GM12878 (cell line): ENCODE measurements at places on chromosomes 3 and 15. TPM values are rescaled to one million over a fixed set of nuclear protein-coding genes. Genes with fewer than 3 reads are reported as not detected.

MST1R gene
- 1.9 and 2.2 TPM in 2 replicates for polyA plus RNA-seq

- DNase-seq, result no peak
These were observed at the start of gene CDCP1 for GRCh38 chr3:45145681-45146614. CDCP1 (minus strand) TSS chr3:45146378; CDS start chr3:45146287, 91 bp downstream.

DNA sequence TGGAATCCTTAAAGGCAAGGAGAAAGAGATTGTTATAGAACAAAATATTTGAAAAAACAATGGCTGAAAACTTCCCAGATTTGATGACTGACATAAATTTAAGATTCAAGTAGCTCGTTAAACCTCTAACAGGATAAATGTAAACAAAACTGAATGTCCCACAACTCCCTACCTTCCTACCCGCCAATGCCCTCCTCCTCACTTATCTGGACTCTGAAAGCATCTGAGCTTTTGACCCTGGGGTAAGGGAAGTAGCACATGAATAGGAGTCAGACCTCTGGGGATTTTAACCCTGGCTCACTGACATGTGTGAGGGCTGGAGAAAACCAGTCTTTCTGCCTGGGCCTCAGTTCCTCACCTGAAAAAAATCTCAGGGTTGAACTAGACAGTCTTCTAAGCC lies 26.9 kb downstream of the CYP19A1 start:
- no peak for DNase-seq

DNA sequence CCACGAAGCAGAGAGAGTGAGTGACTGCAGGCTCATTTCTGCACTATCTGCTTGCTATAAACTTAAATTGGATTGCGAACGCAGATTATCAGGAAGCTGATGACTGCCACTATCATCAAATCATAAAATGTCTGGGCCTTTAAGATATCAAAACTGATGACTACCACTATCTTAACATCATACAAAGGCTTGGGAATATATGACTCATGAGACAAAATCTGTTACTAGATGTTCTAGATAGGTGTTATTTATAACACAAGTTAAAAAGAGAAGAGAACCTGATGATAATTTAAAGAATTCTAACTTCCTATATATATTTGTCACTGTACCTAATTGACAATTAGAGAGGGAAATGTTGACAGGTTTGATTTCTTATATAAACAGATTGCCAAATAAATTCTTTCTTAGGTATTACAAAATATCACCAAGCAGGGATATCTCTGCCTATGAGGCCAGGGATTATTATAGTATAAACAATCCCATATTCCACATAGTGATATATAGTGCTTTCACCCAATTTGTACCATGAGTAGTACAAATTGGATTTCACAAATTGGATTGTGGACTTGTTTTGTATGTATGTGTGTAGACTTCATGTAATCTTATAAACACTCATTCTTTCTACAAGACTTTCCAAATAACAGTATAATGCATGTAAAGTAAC lies 1157.2 kb downstream of the ROBO1 start:
- DNase-seq, result no peak

- DNase-seq, result no peak
These were observed 296.6 kb upstream of the CDIN1 start for GRCh38 chr15:36282821-36283220.

- no peak for DNase-seq
These were observed 420 bp downstream of the SLC27A2 start for GRCh38 chr15:50182219-50183013.
